ENCODE measurements at places on chromosomes 2 and 18.

DNA sequence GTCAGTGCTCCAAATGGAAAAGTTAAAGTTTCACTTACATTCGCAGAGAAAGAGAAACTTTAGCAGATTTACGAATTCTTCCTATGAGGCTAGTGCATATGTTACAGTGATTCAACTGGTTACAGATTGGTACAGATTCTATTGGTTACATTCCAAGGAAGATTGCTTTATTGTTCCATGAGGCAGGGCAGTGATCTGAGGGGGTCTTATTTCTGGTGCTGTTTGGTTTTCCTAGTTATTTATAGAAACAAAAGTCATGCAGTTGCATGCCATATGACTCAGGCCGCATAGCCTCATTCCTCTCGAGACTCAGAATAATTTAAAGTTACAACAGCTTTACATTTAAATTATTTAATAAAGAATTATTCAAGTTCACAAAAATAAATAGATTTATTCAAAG lies 385.4 kb upstream of the SYT4 start:
- no peak for DNase-seq

GRCh38 chr2:121405233-121405632 lies 120.2 kb upstream of the TFCP2L1 start:
- no peak for DNase-seq

DNA sequence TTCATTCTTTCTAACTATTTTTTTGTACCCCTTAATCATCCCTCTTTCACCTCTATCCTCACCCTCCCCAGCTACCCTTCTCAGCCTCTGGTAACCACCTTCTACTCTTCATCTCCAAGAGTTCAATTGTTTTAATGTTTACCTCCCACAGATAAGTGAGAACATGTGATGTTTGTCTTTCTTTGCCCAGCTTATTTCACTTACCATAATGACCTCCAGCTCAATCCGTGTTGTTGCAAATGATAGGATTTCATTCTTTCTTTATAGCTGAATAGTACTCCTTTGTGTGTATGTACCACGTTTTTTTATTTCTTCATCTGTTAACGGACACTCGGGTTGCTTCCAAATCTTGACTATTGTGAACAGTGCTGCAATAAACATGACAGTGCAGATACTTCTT lies 22.1 kb upstream of the TMEM37 start:
- DNase-seq = no peak

DNA sequence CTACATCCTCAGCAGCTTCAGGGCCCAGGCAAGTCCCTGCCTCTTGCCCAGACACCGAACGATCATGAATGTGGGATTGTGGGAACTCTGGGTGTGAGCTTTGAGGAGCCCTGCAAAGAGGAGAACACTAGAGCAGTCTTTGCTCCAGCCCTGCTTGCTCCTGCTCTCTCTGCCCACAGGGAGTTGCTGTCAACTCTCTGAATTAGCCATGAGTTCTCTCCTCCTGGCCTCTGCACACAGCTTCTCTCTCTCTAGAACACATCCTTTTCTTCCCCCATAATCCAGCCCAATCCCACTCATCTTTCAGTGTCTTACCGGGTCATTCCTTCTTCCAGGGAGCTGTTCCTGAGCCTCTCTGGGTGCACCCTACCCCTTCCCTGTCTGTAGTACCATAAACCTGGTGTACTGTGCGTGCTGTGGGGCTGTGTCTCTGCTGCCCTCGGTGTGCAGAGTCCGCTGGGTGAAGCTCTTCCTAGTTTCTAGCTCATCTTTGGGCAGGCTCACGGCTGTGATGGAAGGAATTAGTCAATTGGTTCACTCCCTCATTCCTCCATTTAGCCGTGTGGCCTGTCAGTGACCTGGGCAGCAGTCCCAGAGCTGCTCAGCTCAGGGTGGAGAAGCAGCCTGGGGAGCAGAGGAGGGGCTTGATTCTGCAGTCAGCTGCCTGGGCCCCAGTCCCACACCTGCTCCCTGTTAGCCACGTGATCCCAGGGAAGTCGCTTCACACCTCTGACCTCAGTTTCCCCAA lies 132.9 kb upstream of the HDAC4 start:
- no peak for DNase-seq

Data from stimulated activated CD4-positive, alpha-beta T cell treated with anti-CD3 and anti-CD28 coated beads, Interleukin-4, amount 100 ng/mL, for 24 hours (primary cell).